ENCODE measurements at places on chromosomes 7 and 10.

DNA sequence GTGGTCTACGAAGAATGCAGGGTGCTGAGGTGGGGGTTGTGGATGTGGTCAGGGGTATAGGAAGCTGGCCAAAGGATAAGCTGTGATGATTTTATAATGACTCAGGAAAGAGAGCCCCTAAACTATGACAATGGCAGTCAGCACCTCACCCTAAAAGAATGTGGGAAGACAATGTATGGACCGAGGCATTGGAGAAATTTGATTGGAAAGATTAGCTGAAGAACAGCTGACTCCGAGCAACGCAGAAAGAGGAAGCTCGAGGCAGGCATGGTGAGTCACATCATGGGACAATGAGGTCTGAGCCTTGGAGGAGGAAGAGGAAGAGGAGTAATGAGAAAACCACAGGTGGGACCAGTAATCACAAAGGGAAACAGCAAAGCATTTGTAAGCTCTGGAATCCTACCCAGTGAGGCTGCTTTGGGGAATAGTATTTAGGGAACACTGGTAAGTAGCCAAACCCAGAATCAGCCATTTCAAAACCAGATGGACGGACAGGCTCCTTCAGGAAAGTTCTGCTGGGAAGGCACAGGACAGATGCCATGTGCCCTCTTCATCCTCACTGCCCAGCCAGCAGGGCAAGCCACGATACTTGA, 295.4 kb downstream of the PRPF18 start:
- no peak for DNase-seq

DNA sequence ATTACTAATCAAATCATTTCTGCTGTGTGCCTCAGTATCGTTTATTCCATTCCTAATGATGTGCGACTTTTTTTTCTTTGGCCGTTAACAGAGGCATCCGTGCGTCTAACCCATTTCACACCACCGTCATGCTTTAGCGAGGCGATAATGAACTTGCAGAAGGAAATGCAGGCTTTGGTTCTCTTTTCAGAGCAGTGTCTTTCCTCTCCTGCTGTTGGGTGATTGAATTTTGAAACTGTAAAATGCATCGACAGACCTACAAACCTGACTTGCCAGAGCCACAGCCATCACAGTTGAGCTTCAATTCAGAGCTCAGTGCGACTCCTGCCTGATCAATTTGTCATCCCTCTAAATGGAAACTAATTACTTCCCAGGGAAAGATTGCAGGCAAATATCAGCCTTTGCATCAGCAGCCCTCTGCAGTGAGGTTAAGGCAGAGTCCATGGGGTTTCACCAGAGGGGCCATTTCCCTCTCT, 486.0 kb upstream of the GALNT17 start:
- no peak for DNase-seq

- DNase-seq: no peak
Measured at GRCh38 chr7:129371487-129371886, 62.7 kb upstream of the STRIP2 start.

GRCh38 chr7:3067193-3067592, 23.5 kb upstream of the CARD11 start:
- DNase-seq: peak; percentile 49

- no peak for DNase-seq
Measured at GRCh38 chr7:3206101-3206500, 95.0 kb upstream of the SDK1 start.

GRCh38 chr7:24477398-24478136, 95.7 kb upstream of the PALS2 start:
- DNase-seq: no peak

- peak; percentile 96 for DNase-seq
Measured at GRCh38 chr7:2403014-2403717, at the start of gene CHST12. Gene CHST12, plus strand, starts transcription at chr7:2403611. Its CDS starts 29,029 bp downstream, at chr7:2432640.

DNA sequence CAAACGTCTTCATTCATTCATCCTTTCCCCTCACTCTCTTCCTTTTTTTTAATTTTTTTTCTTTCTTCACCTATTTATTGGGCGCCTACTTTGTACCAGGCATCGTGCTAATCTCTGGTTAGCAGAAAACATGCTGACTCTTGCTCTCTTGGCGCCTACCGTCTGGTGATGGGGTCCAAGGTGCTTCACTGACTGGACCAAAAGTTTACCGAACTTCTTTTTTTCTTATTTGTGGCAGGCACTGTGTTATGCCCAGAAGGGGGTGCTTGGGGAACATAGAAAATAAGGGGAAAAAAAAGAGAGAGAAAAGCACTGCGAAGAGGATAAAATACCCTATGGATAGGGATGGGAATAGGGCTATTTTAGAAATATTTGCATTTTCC, 505 bp upstream of the FAM204A start:
- DNase-seq: no peak

DNA sequence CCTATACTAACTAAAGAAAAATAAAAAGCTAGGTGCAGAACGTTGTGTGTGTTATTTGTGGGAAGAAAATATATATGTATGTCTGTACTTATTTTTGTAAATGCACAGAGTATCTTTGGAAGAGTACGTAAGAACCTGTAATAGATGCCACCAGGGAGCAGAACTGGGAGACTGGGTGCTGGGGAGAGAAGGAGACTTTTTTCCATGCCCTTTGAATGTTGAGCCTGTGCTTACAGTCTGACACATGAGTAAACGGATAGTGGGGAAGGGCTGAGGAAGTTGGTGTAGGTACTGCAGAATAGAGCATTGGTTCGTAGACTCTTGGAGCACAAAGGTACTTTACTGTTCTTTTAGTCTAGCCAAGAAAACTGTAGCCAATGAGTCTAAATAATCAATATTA, 1.3 kb upstream of the SCRN1 start:
- DNase-seq: no peak

DNA sequence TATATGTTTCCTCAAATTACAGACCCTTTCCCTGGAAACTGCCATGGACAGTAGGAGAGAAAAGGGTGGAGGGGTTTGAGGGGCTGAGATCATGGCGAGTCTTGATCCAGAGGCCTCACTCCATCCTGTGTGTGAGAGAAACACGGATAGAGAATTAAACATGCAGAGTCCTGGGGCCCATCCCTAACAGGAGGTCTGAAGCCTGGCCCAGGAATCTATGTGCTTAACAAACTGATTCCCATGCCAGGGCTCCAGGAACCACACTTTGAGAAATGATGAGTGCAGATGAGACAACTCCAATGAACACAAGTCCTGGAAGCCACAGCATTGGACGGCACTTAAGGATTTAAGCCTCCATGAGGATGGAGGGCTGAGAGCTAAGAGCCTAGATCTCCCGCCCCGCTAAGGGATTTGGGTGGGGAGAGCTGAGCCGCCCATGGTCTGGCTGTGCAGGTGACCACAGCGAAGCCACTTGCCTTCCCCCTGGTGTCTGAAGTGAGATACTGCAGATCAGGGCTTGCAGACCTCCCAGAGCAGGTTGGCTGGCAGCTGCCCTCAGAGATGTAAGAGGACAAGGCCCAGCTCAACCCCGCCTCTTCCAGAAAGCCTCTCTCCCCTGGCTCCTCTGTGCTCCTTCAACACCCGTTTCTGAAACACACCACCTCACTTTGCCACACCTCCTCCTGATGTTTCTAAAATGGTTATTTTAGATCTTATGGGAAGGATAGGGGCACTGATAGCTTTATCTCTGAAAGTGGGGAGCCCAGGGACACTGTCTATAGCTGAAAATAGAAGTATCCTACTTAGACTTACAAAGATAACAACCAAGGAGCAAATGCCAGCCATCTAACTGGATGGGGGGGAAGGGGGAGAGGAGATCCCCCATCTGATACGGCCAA, 24.8 kb upstream of the EIF5AL1 start:
- DNase-seq: peak; percentile 42

DNA sequence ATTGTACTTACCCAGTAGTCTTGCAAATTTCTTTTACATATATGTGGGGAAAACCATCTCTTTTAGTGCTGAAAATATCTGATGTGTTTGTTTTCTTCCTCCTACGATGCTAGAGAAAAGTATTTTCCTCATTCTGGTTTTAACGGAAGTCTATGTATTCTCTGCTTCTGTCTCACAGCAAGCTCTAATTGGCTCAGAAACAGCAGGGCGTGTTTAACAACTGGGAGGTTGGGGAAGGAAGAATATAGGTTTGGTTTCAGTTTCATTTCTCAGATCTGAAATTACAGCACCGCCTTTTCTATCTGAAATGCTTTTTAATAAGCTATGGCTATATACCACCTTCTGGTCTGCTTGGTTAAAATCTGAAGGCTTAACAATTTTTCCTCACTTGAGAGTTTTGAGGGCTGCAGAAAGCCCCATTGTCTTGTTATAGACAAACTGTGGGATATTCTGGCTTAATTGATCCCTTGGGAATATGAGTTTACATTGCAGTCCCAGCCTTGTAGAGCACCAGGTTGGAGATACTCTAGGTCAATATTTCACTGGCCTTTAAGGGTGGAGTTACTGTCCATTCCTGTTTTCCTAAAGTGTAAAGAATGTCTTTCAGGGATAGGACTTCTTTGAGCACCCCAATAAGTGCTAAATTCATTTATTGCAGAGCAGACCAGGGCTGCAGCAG, at the start of gene SAMD9:
TSS of gene SAMD9 (minus strand) at position 128 of the 679 bp plus-strand sequence. CDS start 11,882 bp downstream, outside the sequence.
- DNase-seq: peak; percentile 42

GRCh38 chr10:107144490-107144889, 20.0 kb downstream of the SORCS1 start:
- no peak for DNase-seq

DNA sequence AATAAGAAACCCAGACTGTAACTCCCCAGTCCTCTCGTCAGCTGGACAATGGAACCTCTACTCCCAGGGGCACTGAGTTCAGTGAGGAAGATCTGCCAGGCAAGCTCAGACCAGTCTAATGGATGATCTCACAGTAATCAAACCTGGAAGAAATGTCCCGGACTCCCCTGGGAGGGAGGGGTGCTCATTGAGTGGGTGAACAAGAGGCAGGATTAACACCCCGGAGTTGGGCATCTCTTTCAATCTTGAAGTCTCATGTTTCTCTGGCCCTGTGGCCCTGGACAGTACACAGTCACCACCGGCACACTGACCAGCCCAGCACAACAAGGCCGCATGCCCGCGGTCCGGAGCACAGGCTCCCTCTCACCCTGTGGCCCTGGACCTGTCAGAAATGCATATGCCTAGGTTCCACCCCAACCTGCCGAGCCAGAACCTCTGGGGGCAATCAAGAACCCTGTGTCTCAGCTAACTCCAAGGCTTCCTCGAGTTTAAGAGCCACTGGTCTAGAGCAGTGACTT, 27.8 kb downstream of the CXCL12 start:
- DNase-seq: no peak

- no peak for DNase-seq
Measured at GRCh38 chr7:46175221-46175620, 254.1 kb upstream of the IGFBP3 start.

GRCh38 chr7:44112231-44112996, 8.3 kb downstream of the AEBP1 start:
- DNase-seq: no peak

GRCh38 chr10:59176241-59177030, at the start of gene PHYHIPL:
Gene PHYHIPL, plus strand, starts transcription at chr10:59176643. Its CDS starts 211 bp downstream, at chr10:59176854.
- no peak for DNase-seq

DNA sequence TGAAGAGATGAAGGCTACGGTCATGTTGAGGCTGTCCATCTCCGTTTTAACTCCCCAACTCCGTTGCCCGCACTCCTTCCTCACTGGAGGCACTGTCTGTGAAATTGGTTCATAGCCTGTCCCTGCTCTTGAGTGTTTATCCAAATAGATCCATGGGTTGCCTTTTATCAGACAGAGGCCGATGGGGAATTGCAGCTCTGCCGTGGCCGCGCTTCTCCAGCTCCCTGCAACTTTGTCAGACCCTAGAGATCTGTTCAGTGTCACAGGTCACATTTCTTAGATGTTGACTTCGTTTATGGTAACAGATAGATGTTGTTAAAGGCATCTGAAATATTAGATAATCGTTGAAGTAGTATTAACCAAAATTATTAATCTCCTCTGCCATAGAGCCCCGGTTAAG, 14.7 kb downstream of the PPP2R2D start:
- DNase-seq: no peak

DNA sequence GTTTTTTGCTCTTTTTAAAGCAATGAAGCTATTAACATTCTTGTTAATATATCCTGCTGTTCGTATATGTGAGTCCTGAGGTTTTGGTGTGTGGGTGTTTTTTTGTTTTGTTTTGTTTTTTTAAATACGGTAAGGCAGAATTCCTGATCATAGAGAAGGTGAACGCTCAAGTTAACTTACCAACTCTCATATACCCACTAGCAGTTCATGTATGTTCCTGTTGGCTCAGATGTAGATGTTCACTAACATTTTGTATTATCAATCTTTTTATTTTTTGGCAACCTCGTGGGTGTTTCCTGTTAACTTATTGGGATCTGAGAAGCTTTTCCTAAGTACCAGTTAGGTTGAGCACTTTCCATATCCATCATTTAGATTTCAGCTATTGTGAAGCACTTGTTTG, 20.5 kb downstream of the TRIM24 start:
- DNase-seq: no peak

DNA sequence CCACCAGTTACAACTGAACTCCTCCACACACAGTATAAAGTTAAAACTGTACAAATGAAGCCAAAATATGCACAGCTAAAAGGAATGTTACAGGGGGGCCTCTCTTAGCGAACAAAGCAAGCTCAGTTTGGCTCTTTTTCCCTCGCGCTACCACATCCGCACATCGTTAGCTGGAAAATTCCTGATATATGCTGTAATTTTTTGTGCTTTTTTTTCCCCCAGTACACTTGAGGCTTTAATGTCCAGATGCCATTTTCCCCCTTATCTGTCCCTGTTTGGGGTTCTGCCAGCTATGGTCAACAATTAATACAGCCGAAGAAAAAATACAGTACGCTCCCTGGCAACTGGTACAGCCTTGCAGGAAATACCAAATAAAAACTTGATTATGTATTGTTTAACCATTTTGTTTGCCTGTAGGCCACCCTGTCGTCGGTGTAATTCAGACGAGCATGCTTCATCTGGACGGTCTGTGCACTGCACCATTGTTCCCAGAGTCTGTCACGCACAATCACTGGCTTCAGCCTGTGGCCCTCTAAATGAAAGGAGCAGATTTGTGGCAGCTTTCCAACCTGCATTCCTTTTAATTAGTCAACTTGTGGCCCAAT, 108.1 kb upstream of the FAM133B start:
- DNase-seq: no peak

GRCh38 chr10:114239117-114239993, at the start of gene VWA2:
Gene VWA2, plus strand, starts transcription at chr10:114239254. Its CDS starts 9,460 bp downstream, at chr10:114248714.
- peak; percentile 69 for DNase-seq

DNA sequence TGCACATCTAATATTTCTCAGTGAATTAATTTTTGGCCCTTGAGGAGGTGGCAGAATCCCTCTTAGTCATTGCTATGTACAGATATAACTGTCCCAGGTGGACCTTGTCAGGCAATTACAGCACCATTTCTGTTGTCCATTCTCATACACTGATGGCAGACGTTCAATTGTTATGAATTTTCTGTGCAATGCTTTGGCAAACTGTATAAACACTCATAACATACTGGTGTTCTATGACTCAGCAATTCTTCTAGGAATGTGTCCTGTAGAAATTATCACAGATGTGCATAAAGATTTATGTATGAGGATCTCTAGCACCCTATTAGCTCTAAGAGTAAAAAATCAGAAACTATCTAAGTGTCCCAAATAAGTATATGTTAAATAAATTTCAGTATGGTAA, 80.8 kb downstream of the DNAJB9 start:
- no peak for DNase-seq

Data from stimulated activated naive CD8-positive, alpha-beta T cell treated with anti-CD3 and anti-CD28 coated beads, Interleukin-15, Interleukin-2, amounts not matched to agents 100 U/mL and 50 U/mL, for 24 hours (primary cell).